ENCODE measurements at places on chromosomes 6 and 20.

GRCh38 chr6:123962508-123962907, 158.8 kb downstream of the NKAIN2 start:
- DNase-seq, result no peak

DNA sequence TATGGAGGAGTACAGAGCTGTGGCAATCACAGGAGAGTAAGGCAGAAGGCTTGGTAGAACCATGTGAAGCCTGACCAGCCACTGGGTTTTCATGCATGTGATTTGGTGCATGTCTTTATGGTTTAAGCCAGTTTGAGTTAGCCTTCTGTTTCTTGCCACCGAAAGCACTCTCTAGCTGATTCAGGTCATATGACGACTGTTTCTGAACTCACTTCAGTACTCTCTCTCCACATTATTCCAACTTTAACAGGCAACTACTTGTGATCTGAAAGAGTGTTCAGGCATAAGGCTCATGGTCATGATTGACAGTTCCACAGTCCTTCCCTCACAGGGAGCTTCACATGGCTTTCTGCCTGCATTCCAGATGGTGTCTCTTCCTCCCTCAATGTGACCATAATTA, 63.3 kb upstream of the TAB2 start:
- no peak for DNase-seq

GRCh38 chr6:3214898-3215297, 12.6 kb downstream of the TUBB2B start:
- no peak for DNase-seq

DNA sequence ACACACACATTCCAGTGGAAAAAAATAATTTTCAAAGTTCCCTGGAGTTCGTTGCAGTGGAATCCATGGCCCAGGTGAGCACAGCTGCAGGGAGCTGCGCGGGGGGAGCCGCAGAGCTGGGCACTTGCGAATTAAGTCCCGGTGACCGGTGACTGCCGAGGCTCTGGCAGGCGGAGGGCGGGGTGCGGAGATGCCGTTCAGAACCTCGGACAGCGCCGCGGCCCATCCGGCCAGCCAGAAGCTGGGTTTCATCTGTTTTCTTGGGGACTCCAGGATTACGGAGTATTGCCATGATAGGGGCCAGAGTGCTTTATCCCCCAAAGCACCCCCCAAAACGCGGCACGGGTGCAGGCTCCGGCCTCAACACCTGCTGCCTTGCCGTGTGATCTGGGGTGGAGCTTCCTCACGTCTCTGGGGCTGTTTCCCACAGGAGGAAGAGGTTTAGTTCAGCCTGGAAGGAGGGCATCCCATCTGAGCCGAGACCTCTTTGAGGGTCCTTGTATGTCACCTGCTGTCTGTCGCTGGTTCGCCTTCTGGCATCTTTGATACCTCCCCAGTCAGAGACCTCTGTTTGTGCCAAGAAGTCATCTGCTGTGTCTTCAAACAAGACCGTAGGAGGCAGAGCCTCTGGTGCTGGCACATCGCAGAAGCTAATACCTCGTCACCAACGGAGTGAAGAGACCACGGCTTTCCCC, 99.4 kb downstream of the YTHDF1 start:
- peak; percentile 28 for DNase-seq

DNA sequence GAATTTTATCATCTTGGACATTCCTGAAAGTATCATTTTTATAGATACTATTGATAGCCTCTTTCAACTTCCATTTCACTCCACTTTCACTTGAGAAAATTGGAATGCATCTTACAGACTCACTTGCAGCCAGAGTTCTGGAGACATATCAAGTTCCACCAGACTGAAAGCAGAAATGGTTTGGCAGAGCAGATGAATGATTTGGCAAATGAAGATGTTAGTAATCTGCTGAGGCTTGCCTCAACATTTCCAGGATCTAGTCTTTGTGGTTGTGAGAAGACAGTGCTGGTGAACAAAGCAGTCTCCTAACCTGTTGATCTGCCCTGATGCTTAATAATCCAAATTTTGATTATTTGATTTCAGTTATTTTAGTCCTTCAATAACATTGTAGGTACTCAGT, 202.6 kb downstream of the TRDN start:
- no peak for DNase-seq
